ENCODE measurements at places on chromosomes 3 and 15.

DNA sequence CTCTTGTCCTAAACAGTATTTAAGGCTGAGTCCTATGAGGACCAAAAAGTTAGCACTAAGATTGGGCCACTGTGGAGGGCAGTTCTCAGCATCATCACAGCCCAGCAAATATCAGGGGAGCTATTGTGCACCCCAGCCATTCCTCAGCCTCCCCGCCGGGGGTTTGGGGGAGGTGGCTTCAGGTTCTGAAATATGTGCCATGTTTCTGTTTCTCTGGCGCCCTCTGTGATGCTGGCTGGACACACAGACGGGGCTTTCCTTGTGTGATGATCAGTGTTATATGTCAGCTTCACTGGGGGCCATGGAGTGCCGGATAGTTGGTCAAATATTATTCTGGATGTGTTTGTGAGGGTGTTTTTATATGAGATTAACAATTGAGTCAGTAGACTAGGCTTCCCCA, 106.8 kb downstream of the GABRG3 start:
- no peak for DNase-seq

- DNase-seq: peak; percentile 34
Measured at GRCh38 chr3:13346481-13347389, 73.4 kb downstream of the NUP210 start.

GRCh38 chr3:139530717-139531116, 8.8 kb downstream of the RBP1 start:
- no peak for DNase-seq

GRCh38 chr15:82315519-82316246, 33.6 kb downstream of the GOLGA6L10 start:
- no peak for DNase-seq

GRCh38 chr3:125431912-125432790, 57.0 kb upstream of the ZNF148 start:
- no peak for DNase-seq

DNA sequence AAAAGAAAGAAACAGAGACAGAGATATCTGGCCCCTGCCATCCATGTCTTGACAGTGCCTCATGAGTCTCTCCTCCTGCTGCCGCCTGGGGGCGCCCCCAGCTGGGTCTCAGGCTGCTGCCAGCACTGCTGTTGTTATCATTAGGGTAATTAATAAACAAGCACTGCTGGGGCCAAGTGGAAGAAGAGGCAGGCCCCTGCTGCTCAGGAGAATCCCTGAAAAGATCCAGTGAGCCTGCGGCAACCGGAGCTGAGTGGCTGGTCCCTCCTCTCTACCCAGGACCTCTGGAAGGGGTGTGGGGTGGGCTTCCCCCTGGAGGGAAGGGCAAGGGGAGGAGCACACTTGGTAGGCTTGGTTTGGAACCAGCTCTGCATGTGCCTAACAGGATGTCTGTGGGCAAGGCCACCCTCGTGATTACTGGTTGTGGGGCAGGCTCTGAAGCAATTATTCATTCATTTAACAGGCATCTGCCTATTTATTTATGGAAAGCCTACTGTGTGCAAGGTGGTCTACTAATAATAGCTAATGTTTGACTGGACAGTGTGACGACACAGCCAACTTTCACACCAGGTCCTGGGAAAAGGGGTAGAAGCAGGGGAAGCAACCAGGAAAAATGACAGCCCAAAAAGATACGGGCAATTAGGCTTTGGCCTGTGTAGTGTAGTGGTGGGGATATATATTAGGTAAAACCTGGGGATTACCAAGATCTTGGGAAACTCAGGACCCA, 1.2 kb upstream of the TYRO3 start:
- peak; percentile 59 for DNase-seq

DNA sequence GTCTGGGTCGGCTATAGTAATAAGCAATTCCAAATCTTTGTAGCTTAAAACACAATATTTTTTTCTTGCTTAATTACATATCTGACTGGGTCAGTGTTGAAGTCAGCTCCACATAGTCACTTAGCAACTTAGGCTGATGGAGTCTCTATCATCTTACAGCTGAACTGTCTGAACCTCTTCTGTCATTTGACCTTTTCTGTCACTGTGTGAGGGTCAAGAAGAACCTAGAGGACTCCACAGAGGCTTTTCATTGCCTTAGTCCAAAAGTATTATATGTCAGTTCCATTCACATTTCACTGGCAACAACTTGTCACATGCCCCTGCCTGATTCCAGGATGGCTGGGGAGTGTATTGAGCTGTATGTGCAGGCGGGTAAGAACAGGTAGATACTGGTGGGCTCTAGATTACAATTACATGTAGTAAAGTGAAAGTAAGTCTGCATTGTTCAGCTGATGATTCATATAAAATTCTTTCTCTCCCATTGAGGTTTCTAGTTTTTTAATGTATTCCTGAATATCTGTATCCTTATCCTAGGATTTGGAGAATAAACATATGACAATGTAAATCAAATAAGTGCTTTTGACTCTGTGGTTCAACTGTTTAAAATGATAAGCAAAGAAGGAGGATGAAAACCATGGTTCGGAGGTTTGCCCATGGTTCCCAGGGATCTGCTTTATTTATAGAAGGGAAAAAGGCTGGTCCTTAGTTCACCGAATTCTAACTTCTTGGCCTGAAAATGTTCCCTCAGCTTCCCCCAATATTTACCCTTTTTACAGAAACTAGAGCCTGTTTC, 5.8 kb upstream of the ARPP21 start:
- no peak for DNase-seq

DNA sequence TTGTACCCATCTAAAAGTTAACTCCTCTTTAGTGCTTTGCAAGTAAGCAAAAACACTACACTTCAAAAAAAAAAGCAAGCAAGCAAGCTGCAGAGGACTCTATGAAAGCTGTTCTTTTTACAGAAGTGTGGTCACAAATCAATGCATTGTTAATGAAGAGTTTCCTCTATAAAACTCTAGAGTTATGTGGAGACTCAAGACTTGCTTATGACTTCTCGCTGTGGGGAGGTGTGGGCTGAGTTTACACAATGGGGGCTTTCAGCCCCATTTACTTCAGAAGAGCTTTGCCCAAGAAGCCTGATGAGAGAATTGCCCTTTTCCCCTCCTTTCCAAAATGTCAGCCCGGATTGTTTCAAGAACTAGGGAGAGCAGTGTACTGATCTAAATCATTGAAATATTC, 144.4 kb downstream of the IGSF11 start:
- no peak for DNase-seq

- DNase-seq: no peak
Measured at GRCh38 chr3:72606005-72606800, 242.0 kb downstream of the SHQ1 start.

GRCh38 chr15:70524470-70524869, 238.9 kb downstream of the UACA start:
- DNase-seq: no peak

DNA sequence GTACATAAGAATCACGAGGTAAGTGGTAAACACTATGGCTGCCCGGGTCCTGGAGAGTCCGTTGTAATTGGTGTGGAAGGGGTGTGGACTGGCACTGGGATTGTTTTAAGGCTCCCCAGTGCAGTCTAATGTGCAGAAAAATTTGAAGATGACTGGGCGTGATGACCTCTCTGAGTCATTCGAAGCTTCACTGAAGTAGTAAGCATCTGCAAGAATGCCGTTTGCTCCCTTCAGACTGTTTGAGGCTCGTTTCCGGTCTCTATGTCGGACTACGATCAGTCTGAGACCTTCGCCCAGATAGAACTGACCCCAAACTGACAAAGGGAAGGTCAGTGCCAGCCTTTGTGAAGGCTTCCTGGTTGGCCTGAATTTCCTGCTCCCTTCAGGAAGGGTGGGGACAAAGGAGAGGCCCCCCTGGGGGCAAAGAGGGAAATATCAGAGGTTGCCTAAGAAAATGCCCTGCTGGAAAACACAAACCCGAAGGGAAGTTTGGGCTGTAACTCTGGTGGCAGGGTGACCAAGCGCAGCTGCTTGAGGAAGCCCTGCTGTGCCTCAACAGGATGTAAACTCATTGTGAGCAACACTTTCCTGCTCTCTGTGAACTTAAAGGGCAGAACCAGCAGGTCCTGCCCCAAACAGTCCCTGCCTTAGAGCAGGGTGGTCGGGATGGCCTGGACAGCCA, 34.6 kb downstream of the BTD start:
- DNase-seq: no peak

DNA sequence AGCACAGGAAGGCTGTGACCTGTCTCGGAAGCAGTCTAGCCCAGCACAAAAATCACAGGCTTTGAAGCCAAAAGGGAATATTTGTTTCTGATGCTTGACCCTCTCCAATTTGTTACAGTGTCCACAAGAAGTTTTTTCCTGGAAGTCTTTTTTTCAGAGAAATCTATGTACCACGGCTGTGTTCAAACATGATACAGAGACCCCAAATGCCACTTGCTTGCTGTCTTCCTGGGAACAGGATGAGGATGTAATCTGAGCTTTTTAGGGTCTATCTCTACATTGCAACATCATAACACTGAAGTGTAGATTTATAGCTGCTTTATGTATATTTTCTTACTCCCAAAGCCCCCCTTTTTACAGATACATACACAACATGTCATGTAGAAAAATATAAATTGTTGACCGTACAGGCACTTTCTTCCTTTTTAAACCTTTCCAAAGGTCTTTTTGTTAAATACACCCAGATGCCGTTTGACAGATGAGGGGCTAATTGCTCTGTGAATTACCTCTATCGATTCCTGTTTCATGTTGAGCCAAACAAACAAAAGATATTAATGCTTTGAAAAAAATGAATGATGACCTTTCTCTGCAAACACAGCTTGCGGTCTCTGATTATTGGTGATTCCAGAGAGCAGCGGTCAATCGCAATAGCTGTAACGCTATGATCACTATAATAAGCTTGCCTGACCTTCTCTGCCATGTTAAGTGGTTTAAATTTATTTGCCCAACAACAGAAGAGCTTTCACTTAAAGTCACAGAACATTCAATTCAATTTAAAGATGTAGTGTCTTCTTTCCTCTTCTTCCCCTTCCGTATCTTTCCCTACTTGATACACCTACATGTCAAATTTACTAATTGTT, 875.9 kb upstream of the NR2F2 start:
- no peak for DNase-seq

DNA sequence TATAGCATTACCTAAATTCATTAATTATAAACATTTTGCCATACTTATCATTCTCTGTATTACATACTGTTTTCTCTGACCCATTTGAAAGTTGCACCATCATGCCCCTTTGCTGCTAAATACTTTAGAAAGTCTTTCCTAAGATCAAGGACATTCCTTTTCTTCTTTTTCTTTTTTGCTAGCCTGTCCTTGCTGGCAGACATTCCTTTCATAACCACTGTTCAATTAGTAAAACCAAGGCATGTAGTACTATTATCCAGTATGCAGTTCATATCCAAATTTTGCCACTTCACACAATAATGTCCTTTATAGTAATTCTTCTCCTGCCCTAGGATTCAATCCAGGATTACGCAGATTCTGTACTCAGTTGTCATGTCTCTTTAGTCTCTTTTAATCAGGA, 321.0 kb upstream of the C2CD4B start:
- DNase-seq: no peak

DNA sequence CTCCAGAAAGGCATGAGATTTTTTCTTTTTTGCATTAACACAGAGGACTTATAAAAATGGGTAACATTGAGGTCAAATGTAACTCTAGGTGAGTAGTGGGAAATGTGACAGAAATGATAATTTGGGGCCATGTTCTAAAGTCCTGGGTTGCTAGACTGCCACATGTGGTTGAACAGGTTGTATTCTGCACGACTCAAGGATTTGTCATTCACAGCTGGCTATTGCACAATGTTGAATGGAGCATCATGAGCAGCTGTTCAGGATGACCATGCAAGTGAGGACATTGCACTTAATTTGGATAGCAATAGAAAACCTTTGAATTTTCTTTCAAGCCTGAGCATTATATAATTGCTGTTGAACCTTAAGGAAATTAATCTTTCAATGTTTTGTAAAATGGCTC, 396.6 kb downstream of the NAALADL2 start:
- DNase-seq: no peak

DNA sequence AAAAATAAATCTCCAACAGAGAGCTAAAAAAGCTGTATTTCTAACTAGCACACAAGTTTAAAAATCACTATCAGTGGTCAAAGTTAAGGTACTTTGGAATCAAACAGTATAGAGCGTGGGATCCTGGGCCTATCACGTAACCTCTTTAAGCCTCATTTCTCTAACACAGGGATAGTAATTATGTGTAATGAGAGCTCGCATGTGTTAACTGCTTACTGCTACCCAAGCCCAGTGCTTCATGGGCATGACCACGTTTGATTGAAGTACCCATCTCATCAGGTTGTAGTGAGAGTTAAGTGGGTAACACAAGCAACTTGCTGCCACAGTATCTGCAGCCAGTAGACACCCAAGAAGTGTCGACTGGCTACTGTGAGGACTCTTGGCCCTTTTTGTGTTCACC, 28.2 kb upstream of the NOX5 start:
- DNase-seq: no peak
